ENCODE measurements at places on chromosomes 5 and 9.
A peak's percentile ranks its signal among the peaks of the same experiment; 100 is the strongest.

GRCh38 chr9:16482764-16483163 is 387.7 kb downstream of the BNC2 start:
- DNase-seq: no peak

- no peak for DNase-seq
Measured at GRCh38 chr9:109150925-109151545, 16.0 kb downstream of the FRRS1L start.

- DNase-seq: no peak
Measured at GRCh38 chr5:167861129-167861927, 430.1 kb upstream of the WWC1 start.

DNA sequence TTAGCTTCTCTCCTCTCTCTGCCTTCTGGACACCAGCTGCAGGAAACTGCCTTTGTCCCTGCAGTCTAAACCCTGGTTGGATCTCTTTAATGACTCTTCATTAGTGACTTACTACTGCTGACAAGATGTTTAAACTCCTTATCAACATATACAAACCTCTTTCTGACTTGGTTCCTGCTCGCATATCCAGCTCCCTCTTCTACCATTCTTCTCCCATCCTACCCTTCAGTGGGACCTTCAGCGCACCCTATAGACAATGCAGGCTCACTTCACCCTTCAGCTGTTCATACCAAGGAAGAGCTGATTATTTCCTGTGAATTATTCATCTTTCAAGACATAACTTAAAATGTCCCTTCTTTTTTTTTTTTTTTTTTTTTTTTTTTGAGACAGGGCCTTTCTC is 436.5 kb downstream of the KIAA0825 start:
- no peak for DNase-seq

- DNase-seq: no peak
Measured at GRCh38 chr5:173474881-173475287, 141.6 kb downstream of the BOD1 start.

DNA sequence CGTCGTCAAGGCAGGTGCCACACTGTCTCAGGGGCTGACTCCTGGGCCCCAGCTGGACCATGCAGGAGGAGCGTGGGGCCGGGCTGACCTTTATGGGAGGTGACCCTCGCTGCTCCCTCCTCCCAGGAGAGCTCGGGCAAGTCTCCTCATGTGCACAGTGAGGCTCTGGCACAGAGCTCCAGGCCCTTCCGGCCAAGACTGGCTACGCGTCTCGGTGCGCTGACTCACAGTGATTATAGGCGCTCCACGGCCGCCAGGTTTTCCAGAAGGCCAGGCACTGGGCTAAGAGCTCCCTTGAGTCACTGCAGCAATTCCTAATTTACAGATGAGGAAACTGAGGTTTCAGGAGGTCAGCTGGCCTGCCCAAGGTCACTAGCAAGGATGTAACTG is 47.4 kb downstream of the VAV2 start:
- DNase-seq: no peak

DNA sequence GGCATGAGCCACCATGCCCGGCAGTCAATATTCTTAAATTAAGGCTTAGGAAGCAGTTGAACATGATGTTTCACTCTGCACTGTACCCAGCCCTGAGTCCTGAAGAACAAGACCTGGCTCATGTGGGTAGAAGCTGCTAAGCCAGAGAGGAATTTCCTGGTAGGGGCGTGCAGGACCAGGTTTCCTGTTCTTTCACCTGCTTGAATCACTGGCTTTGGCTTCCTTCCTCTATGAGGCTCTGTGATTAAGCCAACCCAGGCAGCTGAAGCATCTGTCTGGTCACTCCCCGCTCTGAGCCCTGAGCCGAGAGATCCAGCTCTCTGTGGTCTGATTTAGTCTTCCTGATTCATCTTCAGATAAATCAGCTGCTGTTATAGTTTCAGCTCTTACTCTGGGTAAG is 29.1 kb downstream of the CFAP77 start:
- no peak for DNase-seq

DNA sequence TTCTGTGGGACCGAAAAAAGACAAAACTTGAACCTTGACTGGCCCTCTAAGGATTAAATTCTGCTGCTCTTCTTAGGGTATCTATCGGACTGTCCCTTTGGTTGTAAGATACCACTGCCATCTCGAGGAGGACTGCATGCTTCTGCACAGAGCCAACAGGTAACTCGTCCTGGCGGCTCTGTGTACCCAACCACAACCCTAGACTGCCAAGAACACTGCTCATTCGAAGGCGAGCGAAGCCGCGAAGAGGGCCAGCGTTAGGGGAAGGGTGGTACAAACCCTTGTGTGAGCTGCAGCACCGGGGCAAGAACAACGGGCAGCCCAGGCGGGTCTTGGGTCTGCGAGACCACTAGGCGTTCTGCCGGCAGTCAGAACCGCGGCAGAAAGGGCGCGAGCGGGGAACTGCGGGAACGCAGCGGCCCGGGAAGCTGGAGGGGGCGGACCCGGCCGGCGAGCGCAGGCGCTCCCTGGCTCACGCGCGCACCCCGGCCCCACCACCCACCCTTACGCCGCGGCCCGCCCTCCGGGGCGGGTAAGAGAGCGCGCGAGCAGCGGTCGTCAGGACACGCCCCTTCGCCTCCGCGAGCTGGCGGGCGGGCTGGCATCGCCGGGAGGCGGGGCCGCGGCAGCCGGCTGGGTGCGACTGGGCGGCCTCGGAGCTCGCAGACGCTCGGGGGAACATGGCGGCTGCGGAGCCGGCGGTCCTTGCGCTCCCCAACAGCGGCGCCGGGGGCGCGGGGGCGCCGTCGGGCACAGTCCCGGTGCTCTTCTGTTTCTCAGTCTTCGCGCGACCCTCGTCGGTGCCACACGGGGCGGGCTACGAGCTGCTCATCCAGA is at the start of gene ISOC1:
Gene ISOC1, plus strand, starts transcription at position 663 of the 837 bp plus-strand sequence. Its CDS starts 18 bp downstream, at position 681.
- peak; percentile 77 for DNase-seq

GRCh38 chr9:6410633-6411032 is 2.4 kb upstream of the UHRF2 start:
- DNase-seq: no peak

DNA sequence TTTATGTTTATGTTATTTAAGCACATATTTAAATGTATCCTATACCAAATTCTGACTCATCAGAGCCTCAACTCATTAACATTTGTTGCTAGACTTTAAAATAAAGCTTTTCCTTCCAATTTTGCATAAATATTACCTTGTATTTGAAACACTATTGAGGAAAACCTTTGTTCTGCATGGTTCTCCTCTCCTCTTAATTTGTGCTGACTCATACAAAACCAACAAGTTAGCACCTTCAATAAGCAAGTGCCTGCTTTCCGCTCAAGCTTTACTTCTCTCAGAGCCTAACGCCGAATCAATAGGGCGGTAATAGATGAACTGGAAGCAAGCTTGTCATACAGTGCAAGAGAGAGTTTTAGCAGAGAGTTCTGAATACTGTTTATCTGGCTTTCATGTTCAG is 7.9 kb downstream of the AMACR start:
- no peak for DNase-seq

DNA sequence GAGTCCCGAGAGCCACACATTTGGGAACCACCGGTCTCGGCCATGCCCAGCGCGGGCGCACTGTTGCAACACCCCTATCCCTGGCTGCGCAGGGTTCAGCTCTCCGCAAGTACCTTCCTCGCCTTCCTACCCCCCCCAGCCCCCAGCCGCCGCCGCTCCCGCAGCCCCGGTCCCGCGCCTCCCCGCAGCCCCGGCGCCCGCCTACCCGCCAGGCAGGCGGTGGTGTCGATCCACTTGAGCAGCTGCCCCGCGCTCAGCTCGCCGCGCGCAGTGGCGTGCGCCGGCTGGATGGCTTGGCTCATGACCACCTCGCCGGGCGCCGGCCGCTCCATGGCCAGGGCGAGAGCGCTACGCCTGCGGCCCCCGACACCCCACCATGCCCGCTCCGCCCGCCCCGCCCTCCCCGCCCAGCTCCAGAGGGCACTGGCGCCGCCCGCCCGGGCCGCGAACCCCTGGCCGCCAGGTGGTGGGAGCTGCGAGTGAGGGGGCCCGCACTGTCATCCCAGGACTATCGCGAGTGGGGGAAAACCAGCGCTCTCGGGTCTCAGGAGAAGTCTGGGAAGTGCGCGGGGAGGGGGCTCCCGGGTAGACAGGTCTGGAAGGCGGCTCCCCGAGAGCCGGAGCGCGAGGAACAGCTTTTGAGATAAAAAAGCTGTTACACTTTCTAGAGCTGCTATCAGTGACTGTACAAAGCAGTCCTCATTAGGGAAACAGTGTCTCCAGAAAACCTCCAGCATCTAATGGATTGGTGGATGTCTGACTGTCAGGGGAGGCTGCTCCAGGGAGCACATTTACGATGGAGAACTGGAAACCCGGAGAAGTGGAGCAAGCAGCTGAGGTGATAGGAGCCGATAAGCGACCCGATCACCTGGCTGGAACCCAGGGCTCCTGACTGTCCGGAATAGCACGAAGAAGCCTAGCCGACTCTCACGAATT is at the start of gene ACOT12:
Gene ACOT12, minus strand, starts transcription at position 352 of the 936 bp plus-strand sequence. Its CDS starts 20 bp downstream, at position 332.
- DNase-seq: no peak

DNA sequence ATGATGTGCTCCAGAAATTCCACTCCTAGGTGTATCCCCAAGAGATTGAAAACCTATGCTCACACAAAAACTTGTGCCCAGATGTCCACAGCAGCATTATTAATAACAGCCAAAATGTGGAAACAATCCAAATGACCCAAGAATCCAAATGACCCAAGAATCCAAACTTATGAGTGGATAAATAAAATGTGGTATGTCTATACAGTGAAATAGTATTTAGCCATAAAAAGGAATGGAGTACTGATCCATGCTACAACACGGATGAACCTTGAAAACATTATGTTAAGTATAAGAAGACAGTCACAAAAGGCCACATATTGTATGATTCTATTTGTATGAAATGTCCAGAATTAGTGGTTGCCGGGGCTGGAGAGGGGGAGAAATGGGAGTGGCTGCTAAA is 80.3 kb downstream of the PSD2 start:
- DNase-seq: no peak

GRCh38 chr5:81020478-81021167 is 60.5 kb downstream of the RASGRF2 start:
- no peak for DNase-seq
